ENCODE measurements at places on chromosomes 7 and 10.

DNA sequence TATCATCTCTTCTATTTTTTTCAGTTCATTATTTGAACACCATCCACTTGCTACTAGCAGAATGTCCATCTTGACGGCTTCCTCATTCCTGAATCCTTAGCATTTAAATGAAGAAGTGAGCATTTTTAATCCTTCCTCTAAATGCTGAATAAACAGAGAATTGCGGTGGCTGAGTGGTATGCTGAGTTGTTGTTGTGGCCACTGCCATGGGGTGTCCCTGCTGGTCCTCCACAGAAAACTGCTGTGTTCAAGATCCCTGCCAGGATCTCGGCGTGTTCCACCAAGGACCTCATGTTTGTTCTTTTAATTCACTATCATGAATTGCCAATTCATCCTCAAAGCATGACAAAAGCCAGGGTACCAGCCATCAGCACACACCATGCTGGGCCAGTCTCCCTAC lies 48.9 kb upstream of the HABP2 start:
- DNase-seq: no peak

DNA sequence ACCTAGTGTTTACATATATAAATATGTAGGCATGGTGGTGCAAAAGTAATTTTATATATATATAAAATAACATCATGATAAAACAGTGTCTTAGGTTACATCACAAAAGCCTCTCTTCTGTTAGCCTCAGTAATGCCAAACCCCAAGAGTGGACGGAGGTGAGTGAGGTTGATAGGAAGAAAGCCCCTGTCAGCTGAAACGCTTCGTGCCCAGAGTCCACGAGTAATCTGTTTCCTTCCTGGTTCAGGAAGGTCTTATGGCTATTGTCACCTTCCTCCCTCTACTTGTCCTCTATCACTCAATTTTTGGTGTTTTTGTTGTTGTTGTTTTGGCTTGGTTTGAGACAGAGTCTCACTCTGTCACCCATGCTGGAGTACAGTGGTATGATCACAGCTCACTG lies 41.5 kb downstream of the THNSL1 start:
- DNase-seq: no peak

- DNase-seq: no peak
Observed at GRCh38 chr7:69699931-69700330, 101.7 kb downstream of the AUTS2 start.

DNA sequence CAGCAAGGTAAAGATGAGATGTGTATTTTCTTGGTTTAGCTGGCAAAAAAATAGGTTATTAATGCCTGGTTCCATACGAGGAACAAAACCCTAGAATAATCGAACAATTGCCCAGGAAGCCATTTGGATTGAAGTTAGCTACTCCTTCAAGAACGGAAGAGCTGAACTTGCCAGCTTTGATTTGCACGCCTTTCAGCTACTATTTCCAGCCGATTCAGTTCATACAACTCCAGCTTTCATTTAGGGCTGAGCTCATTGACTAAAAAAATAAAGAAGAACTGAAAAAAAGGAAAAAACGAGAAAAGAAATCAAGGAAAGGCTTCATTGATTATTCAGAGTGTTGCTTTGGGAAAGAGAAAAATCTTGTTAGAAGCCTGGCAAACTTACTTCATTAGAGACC lies 60.4 kb downstream of the PTN start:
- no peak for DNase-seq

GRCh38 chr10:123988694-123989093 lies 97.1 kb upstream of the CPXM2 start:
- DNase-seq: no peak

DNA sequence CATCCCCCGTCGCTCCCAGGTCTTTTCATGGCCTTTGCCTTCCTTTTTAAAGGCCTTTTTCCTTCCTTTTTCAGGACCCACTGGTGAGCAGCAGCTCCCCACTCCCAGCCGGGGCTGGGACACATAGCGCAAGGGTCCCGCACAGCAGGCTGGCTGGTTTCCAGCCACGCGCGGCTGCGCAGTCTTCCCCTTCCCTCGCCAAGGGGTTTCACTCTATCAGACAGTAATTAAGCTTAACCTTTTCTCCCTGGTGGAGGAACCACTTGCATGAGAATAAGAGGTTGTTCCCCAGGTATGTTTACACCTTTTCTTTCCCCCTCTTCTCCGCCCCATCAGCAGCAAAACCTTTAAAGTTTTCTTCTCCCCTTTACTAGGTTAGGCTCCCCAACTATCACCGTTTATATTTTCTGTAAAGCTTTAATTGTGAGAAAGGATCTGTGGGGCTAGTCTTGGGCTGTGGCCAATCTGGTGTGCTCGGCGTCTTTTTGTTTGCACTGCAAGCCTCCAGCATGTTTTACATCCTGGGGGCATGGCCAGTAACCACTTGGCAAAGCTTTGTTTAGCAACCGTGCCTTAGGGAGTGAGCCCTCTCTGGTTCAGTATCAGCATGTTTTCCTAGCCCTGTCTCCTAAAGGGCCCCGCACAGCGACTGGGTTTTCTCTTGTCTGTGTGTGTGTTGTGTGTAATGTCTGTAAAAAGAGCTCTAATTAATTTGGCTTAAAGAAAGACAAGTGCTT lies 219.6 kb downstream of the PHF14 start:
- no peak for DNase-seq

DNA sequence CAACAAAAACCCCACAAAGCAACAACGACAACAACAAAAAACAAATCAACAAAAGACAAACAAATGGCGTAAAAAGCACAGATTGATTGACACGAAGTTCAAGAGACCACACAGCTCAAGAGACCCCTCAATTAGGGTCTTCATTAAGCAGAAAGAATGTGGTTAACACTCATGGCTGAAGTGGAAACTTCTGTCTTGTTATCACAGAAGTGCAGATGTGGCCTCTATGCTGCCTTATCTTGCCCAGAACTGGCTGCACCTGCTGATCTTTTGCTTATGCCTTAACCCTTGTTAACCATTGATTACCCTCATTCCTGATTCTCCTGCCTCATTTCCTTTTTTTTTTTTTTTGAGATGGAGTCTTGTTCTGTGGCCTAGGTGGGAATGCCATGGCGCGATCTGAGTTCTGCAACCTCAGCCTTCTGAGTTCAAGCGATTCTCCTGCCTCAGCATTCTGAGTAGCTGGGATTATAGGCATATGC lies 3.5 kb upstream of the DAGLB start:
- DNase-seq: no peak

GRCh38 chr10:124716369-124716768 lies 27.8 kb downstream of the FAM53B start:
- DNase-seq: no peak

- no peak for DNase-seq
Observed at GRCh38 chr7:68504716-68505115, 1093.6 kb upstream of the AUTS2 start.

GRCh38 chr10:926075-926698 lies 5.3 kb downstream of the LARP4B start:
- no peak for DNase-seq

DNA sequence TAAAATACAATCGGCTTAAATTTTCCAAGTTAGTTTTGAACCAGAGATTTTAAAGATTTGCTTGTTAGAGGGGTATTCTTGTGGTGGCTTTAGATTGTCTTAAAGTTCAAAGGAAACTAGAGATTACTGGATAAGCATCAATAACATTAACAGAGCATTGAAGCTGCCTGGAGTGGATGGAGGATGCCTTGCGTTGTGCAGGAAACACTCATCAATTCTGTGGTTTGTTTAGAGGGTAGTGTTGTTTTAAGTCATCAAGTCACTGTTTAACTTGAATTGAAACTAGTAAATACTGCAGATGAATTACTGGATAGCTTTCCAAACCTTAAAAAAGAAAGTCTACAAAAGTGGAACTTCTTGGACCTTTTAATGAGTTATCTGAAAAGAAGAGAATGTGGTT lies 218.6 kb downstream of the CELF2 start:
- no peak for DNase-seq

DNA sequence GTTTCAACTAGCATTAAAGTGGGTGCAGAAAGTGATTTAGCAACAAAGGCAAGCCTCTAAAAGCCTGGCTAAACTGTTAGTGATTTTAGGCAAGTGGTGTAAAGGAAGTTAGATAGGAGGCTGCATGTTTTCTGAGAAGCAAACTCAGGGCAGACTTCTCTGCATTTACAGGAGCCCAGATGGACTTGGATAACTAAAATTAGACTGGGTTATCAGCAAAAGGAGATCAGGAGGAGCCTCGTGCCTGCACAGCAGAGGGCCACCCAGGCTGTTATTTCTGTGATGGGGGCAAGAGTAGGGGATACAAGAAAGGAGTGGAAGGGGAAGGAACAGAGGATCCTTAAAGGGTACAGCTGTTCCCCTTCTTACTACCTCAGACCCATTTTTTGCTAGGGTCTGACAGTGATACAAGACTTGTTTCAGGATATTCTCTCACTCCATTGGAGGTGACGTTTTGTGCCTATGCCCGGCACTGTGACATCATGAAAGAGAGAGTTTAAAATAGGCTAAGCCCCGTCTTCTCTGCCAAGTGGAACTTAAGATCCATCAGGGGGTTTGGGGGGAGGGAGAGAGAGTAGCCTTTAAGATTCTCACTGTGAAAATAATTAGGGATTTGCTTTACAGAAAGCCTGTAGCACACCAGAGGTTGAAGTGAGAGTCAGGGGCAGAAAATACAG lies 49.6 kb upstream of the PDCD4 start:
- no peak for DNase-seq

Measured in amniotic stem cell (primary cell).